Endothelial cell of coronary artery (primary cell): ENCODE measurements at places on chromosomes 5 and 9. TPM values are rescaled to one million over a fixed set of nuclear protein-coding genes. Genes with fewer than 3 reads are reported as not detected.

The GFRA3 gene
- total RNA-seq = not detected in 2 replicates

The ARL15 gene
- 29.4 and 51.7 TPM in 2 replicates for total RNA-seq

The GAS1 gene
- 0.09 and 1.2 TPM in 2 replicates for total RNA-seq

The SLC6A3 gene
- not detected in 2 replicates for total RNA-seq

The AQP3 gene
- 0.19 and 0.27 TPM in 2 replicates for total RNA-seq
